ENCODE measurements at places on chromosomes 1 and 21.
A peak's percentile ranks its signal among the peaks of the same experiment; 100 is the strongest.

- DNase-seq = no peak
Measured at GRCh38 chr1:3638676-3639075, 11.2 kb downstream of the WRAP73 start.

DNA sequence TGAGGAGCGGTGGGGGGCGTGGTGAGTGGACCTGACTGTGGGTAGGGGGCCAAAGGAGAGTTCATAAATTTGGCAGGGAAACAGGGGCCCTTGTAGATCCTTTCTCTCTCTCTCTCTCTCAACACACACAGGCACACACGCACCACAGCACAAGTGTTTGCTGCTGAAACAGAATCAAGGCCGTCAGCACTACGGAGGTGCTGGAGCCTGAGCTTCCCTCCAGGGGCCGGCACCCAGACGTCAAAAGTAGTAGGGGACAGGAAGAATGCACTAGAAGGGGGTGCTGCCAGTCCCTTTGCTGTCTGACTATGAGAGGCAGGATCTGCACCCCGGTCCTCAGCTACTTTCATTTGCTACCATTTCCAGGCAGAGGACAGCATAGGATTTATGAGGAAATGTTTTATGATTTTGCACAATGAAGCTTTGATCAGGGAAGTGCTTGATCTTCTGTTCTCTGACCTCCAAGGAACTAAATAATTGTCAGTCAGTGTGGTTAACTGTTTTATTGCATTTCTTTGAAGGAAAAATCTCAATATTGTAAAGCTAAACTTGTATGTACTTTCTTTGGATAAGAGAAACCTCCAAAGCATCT, 74.3 kb upstream of the FAM3B start:
- no peak for DNase-seq

- no peak for DNase-seq
Measured at GRCh38 chr1:59316497-59317128, 19.7 kb downstream of the FGGY start.

GRCh38 chr1:9629445-9630201, 21.9 kb upstream of the PIK3CD start:
- peak; percentile 80 for DNase-seq

DNA sequence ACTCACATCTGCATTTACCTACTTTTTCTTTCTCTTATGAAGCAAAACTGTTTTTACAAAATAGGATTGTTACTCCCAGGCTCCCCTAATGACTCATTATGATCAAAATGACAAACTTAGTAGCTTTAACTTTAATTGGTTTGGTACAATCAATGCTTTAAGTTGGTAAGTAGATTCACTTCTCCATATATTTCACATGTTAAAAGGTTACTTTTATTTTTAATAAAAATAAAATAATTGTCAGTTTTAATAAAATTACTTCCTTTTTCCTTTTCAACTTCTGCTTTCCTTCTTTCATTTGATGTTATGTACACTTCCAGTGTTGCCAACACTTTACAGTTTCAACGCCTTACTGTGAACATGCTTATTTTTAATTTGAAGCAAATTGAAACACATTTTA, 477.6 kb downstream of the SETD4 start:
- DNase-seq = no peak

- no peak for DNase-seq
Measured at GRCh38 chr1:244451539-244451950, at the start of gene ADSS2. TSS of gene ADSS2 (minus strand) at chr1:244451909. CDS start at chr1:244451817, 92 bp downstream.

Measured in GM13977 (cell line).